ENCODE measurements at places on chromosomes 6 and 20. TPM values are rescaled to one million over a fixed set of nuclear protein-coding genes. Genes with fewer than 3 reads are reported as not detected.

DNA sequence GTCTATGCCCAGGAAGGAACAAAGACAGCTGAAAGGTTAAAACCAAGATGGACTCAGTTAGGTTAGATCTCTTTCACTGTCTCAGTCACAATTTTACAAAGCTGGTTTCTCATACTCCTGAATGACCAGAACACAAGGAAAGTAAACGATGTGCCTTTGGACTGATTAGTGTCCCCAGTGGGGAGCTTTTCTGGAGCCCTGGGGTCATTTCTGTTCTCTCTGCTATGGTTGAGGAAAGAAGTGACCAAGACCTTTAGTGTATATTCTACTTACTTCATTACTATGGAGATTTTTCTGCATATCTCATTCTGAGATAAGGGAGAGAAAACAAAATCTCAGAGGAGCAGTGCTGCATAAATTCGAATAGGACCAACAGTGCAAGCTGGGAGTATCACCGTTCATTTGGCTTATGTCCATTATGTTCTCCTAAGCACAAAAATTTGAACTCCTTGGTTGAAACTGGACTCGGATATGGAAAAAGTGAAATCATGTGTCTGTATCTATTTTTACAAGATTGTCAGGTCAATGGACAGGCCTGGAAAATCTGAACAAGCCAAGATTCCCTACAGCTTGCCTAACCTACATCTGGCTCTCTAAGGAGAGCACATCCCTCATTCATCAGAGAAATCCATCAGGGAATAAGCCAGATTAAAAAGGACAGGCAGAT, 34.4 kb upstream of the ENPP1 start:
- no peak for DNase-seq

- no peak for DNase-seq
Observed at GRCh38 chr20:48629960-48630315, 197.9 kb downstream of the PREX1 start.

DNA sequence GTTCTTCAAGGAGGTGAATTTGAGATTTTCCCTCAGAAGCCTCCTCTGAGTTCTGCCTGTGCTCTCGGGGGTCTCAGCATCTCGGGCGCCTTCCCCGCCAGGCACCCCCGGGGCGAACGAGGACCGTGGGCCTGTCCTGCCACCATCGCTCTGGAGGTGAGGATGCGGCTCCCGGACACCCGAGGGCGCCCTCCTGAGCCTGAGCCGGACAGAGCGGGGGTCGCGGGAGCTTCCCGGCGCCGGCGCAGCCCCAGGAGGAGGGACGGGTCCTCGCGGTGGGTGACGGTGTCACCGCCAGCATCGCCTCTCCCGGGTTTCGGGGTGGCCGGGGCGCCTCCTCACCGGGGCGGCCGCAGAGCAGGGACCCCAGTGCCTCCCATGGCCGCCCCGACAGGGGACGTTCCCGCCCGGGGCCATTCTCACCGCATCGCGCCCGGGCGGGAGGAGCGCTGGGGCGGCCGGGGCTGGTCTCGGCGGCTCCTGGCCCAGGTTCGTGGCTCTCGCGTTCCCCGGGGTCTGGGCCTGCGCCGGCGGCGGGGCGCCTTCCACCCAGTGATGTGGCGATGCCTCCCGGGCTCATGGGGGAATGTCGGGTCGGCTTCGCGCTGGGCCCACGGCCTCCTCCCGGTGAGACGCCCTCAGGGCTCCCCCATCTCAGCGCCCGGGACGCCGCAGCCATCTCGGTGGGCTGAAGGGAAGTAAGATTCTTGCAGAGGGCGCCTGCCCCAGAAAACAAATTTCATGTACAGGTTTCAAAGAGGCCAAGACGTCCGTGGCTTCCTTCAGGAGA, 210.5 kb downstream of the ERMARD start:
- no peak for DNase-seq

GRCh38 chr6:111175109-111175508, 87.8 kb downstream of the SLC16A10 start:
- no peak for DNase-seq

- DNase-seq = peak; percentile 79
Observed at GRCh38 chr20:54123587-54124180, 50.1 kb downstream of the CYP24A1 start.

HLA-DOB gene
- 1.7 TPM for total RNA-seq

GRCh38 chr6:95091823-95092436, 485.4 kb upstream of the MANEA start:
- no peak for DNase-seq

Data from lower leg skin (tissue), 4 donors.